ENCODE measurements at places on chromosomes 7 and 10. TPM values are rescaled to one million over a fixed set of nuclear protein-coding genes. Genes with fewer than 3 reads are reported as not detected.

GRCh38 chr7:142864980-142865747, 10.3 kb downstream of the EPHB6 start:
- no peak overlapping the region for H3K4me3 ChIP-seq
- H3K27ac ChIP-seq = no peak overlapping the region
- H3K27me3 ChIP-seq = no peaks in the 10 kb centered on the region
- H3K4me1 ChIP-seq = no peaks in the 10 kb centered on the region
- DNase-seq = no peak

DNA sequence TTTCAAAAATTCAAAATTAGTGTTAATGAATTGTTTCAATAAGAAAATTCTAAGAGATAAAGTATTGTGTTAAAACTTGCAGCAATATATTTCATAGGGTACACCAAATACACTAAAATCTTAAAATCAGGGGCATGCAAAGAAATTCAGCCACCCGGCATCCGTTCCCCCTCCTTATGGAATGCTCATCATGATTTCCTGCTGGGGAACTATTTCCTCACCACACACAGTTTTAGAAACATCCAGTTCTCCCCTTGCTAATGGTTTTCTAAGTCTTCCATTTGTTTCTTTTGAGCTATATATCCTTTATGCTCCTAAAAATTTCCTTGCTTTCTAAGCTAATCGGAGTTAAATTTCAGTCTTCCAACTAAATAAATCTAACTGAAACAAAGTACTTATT, 60.7 kb downstream of the CHCHD3 start:
- DNase-seq = no peak
- no peak overlapping the region for H3K27ac ChIP-seq
- no peaks in the 10 kb centered on the region for H3K4me1 ChIP-seq
- no peaks in the 10 kb centered on the region for H3K27me3 ChIP-seq
- H3K36me3 ChIP-seq = peaks cover 5% of the 10 kb centered on the region

DNA sequence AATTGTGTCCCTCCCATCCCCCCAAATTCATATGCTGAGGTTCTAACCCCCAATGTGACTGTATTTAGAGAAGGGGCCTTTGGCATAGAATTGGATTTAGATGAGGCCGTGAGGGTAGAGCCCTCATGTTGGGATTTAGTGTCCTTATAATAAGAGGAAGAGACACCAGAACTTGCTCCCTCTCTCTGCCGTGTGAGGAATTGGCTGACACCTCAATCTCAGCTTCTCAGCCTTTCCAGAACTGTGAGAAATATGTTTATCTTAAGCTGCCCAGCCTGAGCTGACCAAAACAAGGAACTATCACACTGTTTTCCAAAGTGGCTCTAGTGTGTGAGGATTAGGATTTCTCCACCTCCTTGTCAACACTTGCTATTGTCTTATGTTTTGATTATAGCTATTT, 400.0 kb upstream of the FZD8 start:
- no peaks in the 10 kb centered on the region for H3K4me1 ChIP-seq
- no peak for DNase-seq
- no peaks in the 10 kb centered on the region for H3K27me3 ChIP-seq
- H3K27ac ChIP-seq = no peak overlapping the region

GRCh38 chr10:30420766-30421165, 13.2 kb upstream of the MAP3K8 start:
- H3K4me3 ChIP-seq = no peak overlapping the region
- H3K27ac ChIP-seq = no peak overlapping the region
- peaks cover 9% of the 10 kb centered on the region for H3K27me3 ChIP-seq
- no peak for DNase-seq
- H3K4me1 ChIP-seq = peaks cover 68% of the 10 kb centered on the region

RSPH10B2 gene
- total RNA-seq = not detected

LIPM gene
- total RNA-seq = not detected

ASZ1 gene
- not detected for total RNA-seq

Measured in activated T-cell treated with anti-CD3 and anti-CD28 coated beads, Interleukin-2, amount 50 U/mL, for 72 hours (primary cell).